ENCODE measurements at places on chromosomes 2 and 18.

GRCh38 chr18:31508781-31509180 lies 10.8 kb downstream of the DSG2 start:
- no peak for DNase-seq

DNA sequence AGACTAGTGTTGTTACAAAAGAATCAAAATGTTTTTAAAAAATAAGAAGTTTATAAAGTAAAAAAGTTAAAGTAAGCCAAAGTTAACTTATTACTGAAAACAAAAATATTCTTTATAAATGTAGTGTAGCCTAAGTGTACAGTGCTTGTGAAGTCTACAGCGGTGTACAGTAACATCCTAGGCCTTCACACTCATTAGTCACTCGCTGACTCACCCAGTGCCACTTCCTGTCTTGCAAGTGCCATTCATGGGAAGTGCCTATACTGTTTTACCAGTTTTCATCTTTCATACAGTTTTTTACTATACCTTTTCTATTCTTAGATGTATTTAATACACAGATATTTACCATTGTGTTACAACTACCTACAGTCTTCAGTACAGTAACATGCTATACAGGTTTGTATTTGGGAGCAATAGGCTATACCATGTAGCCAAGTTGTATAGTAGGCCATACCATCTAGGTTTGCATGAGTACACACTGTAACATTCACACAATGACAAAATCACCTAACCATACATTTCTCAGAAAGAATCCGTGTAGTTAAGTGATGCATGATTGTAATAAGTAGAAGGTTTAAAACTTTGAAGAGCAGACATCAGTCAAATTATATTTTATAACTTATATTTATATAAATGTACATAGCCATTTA lies 13.4 kb downstream of the SERPINB7 start:
- DNase-seq: peak; percentile 80

DNA sequence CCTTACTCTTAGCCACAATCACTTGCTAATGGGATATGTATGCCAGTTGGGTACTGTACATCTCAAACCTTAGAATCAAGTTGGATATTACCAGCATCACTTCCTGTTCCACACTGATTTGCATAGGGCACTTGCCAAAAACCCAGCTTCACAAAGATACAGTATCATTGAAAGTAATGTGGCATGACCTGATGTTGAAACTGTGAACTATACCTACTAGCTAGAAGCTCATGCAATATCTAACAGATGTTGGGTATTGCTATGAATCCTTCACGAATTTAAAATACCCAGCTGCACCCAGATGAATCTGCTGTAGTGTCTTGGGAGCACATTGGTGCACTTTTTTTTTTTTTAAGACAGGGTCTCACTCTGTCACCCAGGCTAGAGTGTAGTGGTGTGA lies 6.5 kb upstream of the STAMBP start:
- no peak for DNase-seq

GRCh38 chr18:50734886-50735285 lies 84.9 kb downstream of the MRO start:
- DNase-seq: no peak

GRCh38 chr2:42044939-42045338 lies 2.9 kb upstream of the PKDCC start:
- DNase-seq: no peak

GRCh38 chr2:240864475-240864874 lies 4.1 kb upstream of the AGXT start:
- DNase-seq: no peak

DNA sequence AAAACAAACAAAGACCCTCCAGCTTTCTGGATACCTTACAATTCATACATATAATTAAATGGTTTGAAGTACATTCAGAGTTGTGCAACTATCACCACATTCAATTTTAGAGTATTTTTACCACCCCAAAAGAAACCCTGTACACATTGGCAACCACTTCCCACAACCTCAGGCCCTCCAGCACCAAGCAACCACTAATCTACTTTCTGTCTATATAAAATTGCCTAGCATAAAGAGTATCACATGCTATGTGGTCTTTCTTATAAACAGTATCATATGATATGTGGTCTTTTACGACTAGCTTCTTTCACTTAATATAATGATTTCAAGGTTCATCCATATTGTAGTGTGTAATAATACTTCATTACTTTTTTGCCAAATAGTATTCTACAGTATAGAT lies 7.3 kb downstream of the IER3IP1 start:
- DNase-seq: no peak

DNA sequence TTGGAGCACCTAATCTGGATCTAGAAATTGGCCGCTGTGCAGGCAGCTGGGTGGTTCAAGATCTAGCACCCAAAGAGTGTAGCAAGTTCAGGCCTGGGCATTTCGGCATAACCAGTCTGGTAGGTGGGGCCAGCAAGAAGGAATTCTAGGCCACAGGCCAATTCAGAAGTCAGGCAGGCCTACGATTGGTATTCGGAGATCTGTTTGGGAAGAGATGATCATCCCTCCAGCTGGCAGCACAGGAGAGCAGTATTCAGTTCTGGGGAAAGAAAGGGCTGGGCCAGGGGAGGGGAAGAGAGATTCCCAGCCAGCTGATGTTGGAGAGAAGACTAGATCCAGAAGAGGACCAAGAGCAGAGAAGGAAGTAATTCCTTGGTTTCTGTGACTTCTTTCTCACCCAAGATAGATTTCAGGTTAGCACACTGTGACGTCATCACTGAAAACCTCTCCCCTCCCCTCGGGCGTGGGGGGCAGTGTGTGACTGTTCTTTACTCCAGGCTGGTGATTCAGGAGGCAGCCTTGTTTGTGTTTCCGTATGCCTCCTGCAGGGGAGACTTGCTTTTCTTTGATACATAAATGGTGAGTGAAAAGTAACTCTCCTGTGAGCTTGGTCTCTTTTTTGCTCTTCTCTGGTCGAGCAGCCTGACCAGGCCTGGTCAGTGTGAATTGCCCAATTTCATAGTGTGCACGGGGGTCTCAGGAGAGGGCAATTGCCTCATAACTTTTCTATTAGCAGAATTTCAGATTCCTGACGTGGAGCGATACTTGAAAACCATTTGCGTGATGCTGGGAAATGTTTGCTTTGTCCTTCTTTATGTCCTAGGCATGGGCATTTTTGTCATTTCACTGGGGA lies 61.1 kb downstream of the MEIS1 start:
- DNase-seq: peak; percentile 22

- no peak for DNase-seq
Observed at GRCh38 chr2:61368687-61369665, 101.9 kb downstream of the USP34 start.

DNA sequence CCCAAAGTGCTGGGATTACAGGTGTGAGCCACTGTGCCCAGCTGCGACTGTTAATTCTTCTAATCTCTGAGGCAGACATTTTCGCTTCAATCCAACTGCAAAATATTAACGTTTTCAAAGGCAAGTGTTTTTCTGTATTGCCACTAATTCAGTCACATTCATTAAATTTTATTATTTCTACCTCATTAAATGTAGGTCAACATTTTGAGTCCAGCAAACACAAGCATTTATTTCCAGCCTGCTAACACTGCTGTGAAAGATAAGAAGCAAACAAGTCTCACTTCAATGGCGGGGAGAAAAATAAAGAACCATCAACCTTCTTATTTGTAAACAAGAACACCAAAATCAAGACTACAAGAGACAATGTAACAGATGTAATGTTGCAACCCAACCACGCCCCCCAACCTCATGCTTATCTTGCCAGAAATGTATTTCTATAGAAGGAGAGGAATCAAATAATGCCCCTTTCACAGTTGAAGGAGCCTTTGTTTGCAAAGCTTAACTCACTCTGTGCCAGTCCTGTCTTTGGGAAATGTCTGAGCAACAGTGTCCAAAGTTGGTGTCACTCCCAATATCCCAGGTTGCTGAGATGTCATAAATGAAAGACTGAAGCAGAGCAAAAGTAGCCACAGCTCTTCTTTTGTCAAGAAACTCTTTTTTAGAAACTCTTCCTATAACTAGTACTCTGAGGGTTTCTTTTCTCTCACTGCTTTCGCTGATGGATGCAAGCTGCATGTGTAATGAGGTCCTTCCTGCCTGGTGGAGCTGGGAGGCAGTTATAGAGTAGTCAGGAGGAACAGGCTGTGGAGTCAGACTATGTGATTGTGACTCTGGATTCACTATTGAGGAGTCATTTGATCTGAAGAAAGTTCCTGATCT lies 8.6 kb downstream of the DOCK10 start:
- DNase-seq: no peak

DNA sequence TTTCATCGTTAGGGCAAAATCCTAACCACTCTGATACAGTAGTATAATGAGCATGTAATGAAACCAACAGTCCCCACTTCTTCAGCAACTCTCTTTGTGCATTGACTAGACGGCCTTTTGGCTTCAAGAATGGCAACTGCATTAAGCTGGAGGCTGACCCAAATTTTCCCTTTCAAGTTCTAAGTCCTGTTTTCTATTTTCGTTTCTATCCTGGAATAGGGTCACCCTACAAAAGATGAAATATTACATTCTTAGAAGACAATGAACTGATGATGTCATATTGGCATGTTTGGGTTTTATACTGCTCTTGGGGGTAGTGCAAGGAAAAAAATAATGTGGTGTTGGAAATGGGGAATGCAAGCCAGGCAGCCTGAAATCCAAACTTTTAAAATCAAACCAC lies 254.4 kb downstream of the ETAA1 start:
- no peak for DNase-seq

DNA sequence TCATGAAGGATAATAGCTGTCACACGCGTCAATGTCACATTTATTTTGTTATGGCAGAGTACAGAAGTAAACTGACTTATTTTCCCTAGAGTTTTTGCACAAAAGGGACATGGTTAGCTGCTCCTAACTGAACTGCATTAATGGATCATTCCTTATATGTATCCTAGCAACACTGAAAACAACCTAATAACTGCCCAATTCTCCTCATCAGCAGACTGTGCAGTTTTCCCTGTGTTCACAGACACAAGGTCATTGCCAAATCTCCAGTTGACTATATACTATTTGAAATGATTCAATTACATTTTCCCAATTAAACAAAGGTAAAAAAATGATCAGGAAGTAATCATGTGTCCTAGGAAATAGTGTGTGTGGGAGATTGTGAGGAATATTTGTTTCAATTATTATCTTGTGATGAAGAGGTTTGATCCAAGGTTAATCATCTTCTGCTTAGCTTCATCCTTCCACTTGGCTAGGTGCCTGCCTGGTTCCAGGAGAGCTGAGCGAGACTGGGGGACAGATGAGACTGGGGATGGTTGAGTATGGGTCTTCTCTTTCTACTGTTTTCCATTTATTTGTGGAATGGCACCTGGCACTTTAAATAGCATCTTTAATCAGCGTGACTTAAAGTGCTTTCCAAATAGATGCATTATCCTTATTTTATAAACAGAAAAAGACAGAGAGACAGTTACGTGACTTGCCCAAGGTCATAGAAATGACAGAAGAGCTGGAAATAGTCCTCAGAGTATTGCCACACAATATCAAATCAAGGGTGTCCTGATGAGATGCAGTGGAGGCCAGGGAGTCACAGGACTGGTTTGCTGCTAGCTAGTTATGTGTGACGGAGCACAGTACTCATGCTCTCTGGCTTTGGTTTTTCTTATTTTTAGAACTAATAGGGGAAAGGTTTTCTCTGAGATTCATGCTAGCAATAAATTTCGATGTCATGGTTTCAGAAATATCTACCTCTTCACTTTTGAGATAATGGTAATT lies 335.6 kb downstream of the PIK3C3 start:
- no peak for DNase-seq

GRCh38 chr2:215717501-215718381 lies 281.9 kb upstream of the FN1 start:
- DNase-seq: no peak

DNA sequence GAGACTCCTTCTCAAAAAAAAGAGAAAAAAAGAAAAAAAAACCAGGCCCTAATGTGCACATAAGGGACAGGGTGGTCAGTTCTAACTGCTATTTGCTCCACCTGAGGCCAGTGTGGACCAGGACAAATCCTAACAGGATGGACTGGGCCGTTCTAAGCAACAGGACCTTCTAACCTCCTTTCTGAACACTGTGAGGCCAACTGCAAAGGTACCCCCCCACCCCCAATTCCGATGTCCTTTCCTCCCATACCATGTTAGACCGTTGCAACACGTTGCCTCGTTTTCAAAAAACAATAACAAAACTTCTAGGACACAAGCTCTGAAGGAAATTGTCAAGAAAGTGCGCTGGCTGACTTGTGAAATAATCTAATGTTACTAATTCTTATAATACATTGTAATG lies 1.2 kb downstream of the THAP4 start:
- DNase-seq: no peak

DNA sequence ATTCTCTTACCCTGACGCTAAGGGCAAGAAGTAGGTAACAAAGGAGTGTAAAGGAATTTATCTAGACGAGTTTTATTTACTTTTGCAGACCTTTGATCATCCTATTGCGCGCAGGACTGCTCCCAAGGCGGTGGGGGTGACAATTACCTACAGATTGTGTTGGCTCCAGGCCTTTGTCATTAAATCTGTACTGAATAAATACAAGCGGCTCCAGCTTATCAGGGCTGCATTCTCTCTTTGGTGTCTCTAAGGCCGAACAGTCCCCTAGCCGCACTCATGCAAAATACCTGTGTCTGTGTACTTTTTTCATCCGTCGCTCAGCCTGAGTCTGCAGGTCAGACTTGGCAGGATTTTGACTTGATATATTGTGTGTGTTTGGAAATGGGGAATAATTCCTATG lies 57.9 kb upstream of the DYSF start:
- DNase-seq: no peak

Measured in HS-5 (cell line).